Stimulated activated effector memory CD8-positive, alpha-beta T cell treated with anti-CD3 and anti-CD28 coated beads, Interleukin-12 subunit alpha, Interleukin-12 subunit beta, amount 100 ng/mL, for 72 hours (primary cell): ENCODE measurements at places on chromosomes 3 and 15.

GRCh38 chr15:60407415-60407805 lies 9.6 kb upstream of the ANXA2 start:
- no peak for DNase-seq

DNA sequence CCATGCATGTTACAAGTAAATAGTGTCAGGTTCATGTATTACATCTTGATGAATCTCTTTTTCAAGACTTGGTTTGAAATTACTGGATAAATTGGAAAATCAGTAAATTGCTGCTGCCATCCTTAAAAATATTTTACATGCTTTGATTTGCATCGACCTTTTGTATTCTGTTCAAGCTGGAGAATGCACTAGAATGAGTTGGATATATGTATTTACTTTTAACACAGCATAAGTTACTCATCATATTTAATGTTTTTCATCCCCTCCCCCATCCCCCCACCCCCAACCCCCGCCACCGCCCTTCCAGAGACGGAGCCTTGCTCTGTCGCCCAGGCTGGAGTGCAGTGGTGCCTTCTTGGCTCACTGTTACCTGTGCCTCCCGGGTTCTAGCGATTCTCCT lies 16.8 kb downstream of the UBE2E1 start:
- no peak for DNase-seq

GRCh38 chr3:173893066-173893465 lies 495.5 kb downstream of the NLGN1 start:
- DNase-seq = no peak

DNA sequence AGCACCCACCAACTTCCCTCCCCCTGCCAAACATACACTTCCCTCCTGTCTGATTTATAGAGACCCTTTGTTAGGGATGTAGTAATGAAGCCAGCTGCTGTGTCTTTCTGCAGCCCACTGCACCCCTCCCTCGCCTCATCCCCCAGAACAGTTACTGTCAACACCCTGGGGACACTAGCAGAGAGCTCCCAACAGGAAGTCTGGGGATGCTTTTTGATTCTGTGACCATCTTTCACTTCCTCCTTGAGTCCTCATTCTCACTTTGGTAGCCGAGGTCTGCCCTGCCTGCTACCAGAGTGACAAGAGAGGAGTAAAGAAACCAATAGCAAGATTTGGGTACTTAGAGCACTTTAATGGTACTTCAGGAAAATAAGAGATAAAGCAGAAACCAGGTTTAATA lies 201.6 kb downstream of the SATB1 start:
- no peak for DNase-seq

DNA sequence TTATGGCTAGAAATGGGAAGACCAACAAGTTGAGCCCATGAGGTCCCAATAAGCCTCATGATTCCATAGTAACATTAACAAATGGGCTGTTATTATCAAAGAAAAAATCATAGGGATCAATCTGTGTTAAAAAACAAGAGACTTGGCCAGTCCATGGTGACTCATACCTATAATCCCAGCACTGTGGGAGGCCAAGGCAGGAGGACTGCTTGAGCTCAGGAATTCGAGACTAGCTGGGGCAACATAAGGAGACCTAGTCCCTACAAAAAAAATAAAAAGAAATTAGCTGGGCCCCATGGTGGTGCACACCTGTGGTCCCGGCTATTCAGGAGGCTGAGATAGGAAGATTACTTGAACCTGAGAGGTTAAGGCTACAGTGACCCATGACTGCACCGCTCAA lies 124.8 kb downstream of the DMXL2 start:
- no peak for DNase-seq

GRCh38 chr3:160480931-160481330 lies 31.3 kb upstream of the TRIM59 start:
- DNase-seq = no peak

GRCh38 chr3:150656316-150656715 lies 47.4 kb downstream of the ERICH6 start:
- DNase-seq = no peak

GRCh38 chr3:17055374-17056276 lies 170.9 kb downstream of the PLCL2 start:
- no peak for DNase-seq

GRCh38 chr3:130658678-130659077 lies 88.0 kb downstream of the PIK3R4 start:
- no peak for DNase-seq

DNA sequence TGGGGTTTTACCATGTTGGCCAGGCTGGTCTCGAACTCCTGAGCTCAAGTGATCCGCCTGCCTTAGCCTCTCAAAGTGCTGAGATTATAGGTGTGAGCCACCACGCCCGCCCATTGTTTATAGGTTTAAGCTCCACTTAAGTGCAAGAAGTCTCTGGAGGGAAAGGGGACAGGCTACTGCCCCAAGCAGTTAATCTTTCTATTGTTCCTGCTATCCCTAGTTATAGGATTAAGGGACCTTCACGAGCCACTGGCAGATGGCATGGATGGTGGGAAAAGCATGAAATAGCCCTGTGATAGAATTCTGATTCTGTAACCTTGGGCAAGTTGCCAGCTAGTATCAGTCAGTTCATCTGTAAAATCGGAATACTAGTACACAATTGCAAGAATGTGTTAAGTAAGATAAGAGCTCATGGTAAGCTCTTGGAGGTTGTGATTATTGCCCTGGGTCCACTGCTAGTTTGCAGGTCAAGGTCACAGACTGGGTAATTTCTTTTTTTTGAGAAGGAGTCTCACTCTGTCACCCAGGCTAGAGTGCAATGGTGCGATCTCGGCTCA lies 5.3 kb upstream of the RBPMS2 start:
- no peak for DNase-seq
